ENCODE measurements at places on chromosomes 1 and 21.

DNA sequence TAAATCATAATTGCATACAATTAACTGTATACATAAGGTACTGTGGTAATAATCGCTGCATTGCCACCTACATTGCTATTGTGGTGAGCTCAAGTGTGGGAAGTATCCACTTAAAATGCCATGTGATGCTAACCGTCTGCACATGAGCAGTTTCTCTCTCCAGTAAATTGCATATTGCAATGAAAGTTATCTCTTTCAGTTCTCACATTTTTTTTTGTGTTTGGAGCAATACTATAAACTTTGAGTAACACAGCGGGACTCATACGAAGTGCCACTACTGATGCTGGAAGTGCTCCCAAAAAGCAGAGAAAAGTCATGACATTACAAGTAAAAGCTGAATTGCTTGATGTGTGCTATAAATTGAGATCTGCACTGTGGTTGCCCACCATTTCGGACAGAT lies 38.5 kb downstream of the DISC1 start:
- no peak for DNase-seq

- DNase-seq: no peak
These were observed 272.9 kb upstream of the CSF3R start for GRCh38 chr1:36755303-36756230.

GRCh38 chr1:51850420-51851223 lies 27.9 kb downstream of the NRDC start:
- no peak for DNase-seq

DNA sequence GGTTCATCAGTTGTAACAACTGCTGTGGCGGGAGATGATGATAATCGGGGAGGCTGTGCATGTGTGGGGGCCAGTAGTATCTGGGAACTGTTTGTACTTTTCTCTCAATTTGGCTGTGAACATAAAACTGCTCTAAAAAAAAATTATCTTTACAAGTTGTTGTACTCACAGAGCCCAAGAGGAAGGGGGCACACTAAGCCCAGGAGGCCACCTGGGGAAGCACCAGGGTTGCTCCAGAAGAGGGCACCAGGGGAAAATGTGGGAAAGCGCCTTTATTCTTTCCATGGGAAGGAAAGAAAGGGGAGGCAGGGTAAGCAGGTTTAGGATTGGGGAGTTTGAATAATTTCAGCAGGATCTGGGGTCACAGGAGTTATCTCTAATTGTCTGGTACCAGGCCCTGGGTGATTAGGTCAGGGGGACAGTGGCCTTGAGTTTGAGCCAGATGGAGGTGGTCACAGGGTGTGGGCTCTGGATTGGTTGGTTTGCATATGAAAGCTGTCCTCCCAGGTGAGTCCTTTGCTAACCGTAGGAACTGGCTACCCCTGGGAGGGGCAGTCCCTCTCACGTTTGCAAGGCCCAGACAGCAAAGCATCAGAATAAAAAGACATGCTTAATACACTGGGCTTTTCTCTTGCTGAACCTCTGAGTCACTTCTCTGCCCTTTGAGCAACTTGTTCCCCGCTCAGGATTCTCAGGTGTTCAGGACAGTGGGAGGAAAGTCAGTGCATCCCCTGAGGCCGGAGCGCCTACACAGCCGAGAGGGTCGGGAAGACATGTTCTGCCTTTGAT lies 11.2 kb downstream of the MYOC start:
- no peak for DNase-seq

GRCh38 chr1:218392780-218393179 lies 47.6 kb downstream of the TGFB2 start:
- no peak for DNase-seq

DNA sequence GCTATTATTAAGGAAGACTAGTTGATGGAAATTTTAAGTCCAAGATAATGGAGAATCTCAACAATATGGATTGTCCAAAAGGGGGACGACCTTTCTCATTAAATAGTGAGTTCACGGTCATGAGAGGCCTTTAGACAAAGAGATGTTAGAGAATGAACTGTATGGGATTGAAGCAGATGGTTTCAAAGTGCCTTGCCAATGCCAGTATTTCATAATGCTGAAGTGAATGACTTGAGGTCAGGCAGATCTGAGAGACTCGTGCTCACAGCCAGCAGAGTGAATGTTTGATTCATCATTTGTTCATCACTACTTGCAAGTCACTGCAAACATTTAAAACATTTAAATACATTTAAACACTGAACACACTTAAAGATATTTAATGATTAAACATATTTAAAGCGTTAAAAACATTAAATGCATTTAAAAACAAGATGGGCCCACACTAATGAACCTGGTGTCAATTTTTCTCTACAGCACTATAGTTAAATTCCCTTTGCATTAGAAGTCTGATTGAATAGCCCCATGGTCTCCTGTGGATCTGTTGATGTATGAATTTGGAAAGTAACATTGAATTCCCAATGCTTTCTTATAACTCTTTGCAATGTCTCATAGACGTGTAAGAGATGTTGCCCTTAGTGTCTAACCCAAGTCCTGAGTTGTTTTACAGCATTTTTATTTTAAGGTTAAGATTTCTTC lies 80.7 kb downstream of the TGFB2 start:
- DNase-seq: no peak

- DNase-seq: no peak
These were observed 35.8 kb downstream of the PLEKHA6 start for GRCh38 chr1:204323887-204324286.

DNA sequence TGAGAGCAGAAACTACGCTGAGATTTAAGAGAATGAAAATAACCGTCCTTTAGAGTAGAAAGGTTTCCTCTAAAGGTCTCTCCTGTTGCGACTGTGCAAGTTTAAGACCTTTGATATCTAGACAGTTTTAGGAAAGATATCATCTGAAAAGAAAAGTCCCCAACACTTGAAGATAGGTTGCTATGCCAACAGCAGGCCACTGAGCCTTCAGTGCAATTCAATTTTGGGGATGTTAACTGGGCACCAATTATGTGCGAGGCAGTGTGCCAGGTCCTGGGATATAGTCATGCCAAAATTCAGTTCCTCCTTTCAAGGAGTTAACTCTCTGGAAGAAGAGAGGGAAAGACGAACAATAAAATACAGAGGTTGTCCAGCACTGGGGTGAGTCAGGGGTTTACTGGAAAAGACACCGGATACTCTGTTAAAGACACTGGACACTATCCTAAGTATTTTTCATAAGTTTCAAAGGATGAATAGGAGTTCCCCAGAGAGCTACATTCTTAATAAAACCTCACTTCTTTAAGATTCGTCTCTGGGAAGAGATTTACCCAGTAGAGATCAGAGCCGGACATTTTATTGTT lies 25.5 kb upstream of the ZNF281 start:
- DNase-seq: no peak
